ENCODE measurements at places on chromosomes 7 and 10. TPM values are rescaled to one million over a fixed set of nuclear protein-coding genes. Genes with fewer than 3 reads are reported as not detected.

- H3K4me3 ChIP-seq: no peak overlapping the region
- no peaks in the 10 kb centered on the region for H3K36me3 ChIP-seq
- H3K27me3 ChIP-seq: no peaks in the 10 kb centered on the region
- H3K27ac ChIP-seq: no peak overlapping the region
Measured at GRCh38 chr10:59362959-59363381, 621 bp upstream of the FAM13C start.

DNA sequence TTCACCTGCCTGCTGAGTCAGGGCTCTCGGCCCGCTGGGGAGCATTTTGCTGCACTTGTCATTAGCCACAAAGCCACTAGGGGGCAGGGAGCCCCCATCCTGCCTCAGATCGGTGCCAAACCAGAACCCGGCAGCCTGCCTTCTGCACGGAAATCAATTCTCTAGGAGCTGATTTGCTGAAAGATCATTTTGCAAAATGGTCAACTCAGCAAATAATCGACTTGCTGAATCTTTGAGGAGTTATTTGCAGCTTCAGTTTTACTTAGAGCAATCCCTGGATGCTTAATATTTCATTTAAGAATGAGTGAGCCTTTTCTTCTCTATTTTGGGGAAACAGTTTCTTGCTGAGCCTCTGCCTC is 1.7 kb upstream of the GIMAP8 start:
- H3K27ac ChIP-seq: peak overlapping the region; percentile 89
- H3K27me3 ChIP-seq: no peaks in the 10 kb centered on the region
- no peaks in the 10 kb centered on the region for H3K36me3 ChIP-seq

DNA sequence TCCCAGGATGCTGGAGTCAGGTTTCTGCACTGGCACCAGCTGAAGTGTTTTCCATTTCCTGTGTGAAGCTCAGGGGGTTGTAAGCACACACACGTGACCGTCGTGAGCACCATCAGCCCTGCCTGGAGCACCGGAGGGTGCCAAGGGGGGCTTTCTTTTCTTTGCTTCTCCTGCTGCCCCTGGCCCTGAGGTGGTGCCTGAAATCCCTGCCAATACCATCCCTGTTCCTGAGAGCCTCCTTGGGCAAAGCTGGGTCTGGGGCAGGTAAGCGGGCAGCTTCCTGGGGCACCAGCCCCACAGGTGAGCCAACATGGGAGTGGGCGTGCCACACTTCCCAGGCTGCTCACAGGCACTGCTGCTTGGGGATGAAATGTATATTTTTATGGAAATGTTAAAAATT is 593.6 kb downstream of the DNAJB6 start:
- no peak overlapping the region for H3K4me3 ChIP-seq
- no peak overlapping the region for H3K27ac ChIP-seq
- DNase-seq: no peak

The TCERG1L gene
- 0.48 TPM for total RNA-seq

DNA sequence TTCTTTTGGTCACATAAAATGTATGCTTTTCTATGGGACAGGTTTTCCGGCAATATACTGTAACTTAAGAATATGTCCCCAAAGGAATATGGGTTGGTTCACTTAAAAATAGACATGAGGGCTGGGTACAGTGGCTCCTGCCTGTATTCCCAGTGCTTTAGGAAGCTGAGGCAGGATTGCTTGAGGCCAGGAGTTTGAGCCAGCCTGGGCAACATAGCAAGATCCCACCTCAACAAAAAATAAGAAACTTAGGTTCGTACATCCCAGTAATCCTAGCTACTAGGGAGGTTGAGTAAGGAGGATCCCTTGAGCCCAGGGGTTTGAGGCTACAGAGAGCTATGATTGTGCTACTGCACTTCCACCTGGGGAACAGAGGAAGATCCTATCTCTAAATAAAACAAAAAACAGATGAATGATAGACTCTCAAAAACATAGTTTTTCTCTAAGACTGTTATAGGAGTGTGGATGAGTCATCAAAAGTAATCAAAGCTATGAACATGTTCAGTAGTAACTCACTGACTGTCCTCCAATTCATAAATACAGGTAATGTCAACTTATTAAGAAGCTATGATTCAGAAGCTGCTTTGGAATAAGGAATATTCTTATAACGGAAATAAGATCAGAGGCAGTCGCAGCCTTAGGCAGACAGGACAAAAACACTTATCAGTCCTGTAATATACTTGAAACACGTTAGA is 2.6 kb upstream of the SEC31B start:
- H3K27me3 ChIP-seq: peaks cover 7% of the 10 kb centered on the region
- H3K27ac ChIP-seq: no peak overlapping the region

GRCh38 chr10:5527332-5528200 is 2.8 kb downstream of the CALML3 start:
- H3K27ac ChIP-seq: no peak overlapping the region
- H3K27me3 ChIP-seq: no peaks in the 10 kb centered on the region
- no peak for DNase-seq
- no peaks in the 10 kb centered on the region for H3K4me1 ChIP-seq
- no peaks in the 10 kb centered on the region for H3K36me3 ChIP-seq
- no peak overlapping the region for H3K4me3 ChIP-seq
